Colonic mucosa (tissue), 4 donors: ENCODE measurements at places on chromosomes 6 and 20.

DNA sequence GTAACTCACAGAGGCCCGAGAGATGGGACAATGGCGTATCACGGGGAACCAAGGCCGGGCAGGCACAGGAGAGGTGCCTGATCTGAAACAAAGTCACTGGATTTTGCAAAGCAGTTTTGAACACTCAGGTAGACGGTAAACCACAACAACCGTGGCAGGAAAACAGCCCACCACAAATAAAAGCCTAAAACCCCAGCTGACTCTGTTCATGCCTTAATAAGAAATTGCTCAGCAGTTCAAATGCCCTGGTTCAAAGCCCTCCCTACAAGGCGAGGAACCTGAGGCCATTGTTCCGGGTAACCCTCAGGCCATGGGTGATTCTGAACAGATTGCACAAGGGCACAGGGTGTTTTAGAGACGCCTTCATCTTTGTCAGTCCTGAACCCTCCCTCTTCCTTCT lies 114.2 kb downstream of the MAP3K7 start:
- DNase-seq: no peak

DNA sequence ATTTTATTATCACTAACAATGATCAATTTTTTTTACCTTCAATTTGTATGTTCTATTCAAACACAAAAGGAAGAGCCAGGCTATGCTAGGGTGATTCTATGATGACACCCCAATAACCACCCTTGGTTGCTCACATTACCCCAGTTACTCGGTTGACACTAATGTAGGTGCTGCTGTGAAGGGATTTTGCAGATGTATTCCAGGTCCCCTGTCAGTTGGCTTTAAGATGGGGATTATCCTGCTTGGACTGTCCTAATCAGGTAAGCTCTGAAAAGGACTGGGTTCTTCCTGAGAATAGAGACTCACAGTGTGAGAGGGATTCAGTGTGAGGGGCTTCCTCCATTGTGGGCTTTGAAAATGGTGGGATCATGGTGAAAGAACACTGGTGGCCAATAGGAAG lies 11.9 kb downstream of the HLA-A start:
- no peak for DNase-seq

DNA sequence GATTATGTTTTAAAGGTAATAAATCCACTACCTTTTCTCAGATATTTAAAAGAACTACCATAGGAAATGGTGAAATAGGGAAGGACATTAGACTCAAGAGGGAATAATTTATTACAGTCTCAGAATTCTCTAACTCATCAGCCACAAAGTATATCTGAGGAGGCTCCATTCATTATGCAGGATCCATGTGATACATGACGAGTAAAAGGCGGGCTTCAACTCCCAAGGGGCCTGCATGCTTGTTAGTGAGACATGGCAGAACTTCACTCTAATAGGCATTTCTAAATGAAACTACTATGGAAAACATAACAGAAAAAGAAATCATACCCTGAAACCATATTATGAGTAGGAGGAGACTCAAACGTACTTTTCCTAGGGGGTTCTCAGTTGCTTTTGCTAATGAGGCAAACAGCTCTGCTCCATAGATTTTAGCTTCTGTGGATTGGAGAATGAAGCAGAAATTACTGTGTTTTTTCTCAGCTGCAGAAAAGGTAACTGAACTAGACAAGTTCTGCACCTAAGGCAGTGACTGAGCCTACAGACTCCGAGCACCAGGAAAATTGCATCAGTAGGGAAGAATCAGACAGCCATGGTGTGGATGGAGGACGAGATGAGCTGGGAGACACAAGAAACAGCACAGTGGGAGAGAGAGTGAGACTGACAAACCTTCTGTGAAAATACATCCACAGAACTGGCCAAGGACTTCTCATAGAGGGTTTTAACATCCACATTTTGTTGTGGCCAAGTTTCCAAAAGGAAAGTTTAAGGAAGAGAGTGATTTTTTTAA lies 254.6 kb upstream of the PRDM1 start:
- DNase-seq: no peak

DNA sequence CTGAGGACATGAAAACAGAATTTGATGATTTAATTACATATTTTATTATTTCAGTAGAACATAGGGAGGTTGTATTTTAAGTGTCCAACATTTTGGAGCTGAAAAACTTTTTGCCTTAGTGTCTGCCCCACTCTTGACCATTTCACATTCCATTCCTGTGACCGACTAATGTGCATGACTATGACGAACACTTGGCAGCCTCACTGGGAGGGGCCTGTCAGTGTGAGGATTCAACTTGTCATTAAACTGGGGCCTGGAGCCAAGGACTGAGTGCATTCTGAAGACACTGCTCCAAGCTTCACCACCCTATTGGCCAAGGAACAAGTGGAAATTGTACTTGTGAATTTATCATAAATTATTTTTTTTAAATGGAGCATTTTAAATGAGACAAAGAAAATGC lies 661.3 kb downstream of the BCKDHB start:
- peak; percentile 52 for DNase-seq

GRCh38 chr6:91442342-91442741 lies 855.5 kb upstream of the MAP3K7 start:
- DNase-seq: no peak

DNA sequence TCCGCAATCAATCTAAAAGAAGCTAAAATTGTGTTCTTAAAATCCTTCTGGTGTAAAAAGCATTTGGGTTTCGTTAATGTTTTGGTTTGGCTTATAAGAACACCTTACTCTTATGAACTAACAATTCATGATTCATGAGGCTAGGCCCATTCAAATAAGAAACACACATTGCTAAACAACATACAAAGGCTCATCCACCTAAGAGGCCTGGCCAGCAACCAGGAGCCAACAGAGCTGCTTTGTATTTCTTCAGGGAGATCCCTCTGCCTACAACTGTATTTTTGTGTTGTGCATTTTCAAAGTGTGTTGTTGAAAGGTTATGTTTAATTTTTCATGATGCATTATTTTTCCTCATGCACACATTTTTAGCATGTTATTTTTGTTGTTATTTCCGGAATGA lies 98.6 kb downstream of the PTPRK start:
- no peak for DNase-seq

DNA sequence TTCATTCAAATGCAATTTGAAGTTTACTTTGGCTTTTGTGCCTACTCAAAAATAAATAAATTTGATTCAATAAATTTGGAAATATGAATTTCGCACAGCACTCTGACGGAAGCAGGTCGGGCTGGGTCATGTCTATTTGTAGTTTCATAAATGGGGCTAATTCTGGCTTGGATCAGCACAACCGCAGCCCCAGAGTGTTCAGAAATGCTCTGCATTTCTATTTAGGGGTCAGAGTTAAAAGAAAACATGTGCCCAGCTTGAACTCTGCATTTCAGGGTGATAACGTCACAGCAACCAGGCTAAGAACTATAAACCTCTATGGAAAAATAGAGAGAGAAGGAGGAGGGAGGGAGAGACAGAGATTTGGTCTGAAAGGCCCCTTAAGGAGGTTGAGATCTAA lies 480.9 kb upstream of the NOX3 start:
- no peak for DNase-seq

- no peak for DNase-seq
Measured at GRCh38 chr6:81382852-81383251, 369.6 kb downstream of the TENT5A start.

DNA sequence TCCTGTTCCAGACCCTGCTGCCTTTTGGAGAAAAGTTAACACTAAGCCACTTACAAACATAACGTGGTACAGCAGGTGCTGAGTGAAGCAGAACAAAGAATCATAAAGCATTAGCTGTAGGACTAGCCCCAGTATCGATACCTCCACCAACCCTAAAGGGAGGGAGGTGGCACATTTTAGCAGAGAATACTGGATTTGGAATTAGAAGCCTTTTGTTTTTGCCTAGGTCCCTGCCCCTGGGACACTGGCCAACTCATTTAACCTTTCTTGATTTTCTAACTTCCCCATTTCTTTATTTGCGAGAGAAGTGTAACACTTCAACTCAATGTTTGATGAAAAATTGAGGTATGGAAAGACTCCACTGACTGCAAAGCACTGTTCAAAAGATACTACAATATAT lies 93.5 kb downstream of the B3GAT2 start:
- no peak for DNase-seq

DNA sequence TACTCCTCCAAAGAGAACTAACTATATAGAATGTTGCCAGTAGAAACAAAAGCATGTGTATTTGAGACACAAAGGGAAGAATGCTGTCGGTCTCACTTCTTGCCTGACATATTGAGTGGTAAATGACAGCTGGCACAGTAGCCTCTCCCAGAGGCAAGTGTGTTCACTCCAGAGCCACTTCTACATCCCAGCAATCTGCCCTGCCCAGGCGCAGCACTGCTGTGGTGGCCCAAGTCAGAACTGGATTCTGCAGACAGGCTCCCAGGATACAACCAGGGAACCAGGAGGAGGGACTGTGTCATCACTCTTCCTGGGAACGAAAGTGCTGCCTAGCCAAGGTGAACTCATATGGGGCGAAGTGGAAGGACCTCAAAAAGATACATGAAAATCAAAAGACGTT lies 103.2 kb upstream of the ARMC2 start:
- no peak for DNase-seq

GRCh38 chr6:63919556-63920110 lies 284.0 kb downstream of the PHF3 start:
- no peak for DNase-seq

DNA sequence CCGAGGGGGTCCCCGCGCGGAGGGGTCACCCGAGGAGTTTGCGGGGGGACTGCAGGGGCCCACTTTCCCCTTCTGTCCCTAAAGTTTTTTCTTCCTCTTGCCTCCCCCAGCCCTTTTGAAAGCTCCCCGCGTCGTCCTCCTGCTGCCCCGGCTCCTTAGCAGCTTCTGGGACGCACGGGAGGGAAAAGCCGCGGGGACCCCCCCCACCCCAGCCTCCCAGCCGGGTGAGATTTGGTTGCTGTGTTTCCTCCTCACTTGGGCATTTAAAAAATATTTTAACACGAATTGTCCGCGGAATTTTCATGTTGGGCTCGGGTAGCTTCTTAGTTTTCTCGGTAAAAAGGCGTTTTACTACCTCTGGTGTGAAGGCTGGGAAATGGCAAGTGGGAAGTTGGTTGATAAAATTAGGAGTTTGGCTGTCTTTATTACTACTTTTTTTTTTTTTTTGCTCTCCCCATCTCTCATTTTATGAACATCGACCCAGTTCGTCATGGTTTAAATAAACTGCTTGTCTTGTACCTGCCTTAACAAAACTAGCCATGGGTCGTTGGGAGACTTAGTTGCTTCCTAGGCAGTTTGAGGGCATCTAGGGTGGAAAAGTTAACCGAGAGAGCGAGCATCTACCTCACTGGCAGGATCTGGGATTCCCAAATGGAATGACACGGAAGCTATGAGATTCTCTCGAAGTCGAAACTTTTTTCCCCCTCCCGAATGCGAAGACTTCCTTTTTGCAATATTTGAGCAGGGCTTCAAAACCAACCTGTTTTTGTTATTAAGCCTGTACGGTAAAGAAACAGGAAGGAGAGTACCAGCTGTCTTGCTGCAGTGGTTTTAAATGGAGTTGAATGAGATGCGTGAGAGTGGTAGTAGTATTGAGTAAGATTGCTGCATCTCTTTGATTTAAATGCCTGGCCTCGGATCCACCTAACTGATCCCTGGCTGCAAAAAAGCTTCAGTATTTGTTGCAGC lies 868 bp downstream of the NCOA3 start:
- peak; percentile 50 for DNase-seq

DNA sequence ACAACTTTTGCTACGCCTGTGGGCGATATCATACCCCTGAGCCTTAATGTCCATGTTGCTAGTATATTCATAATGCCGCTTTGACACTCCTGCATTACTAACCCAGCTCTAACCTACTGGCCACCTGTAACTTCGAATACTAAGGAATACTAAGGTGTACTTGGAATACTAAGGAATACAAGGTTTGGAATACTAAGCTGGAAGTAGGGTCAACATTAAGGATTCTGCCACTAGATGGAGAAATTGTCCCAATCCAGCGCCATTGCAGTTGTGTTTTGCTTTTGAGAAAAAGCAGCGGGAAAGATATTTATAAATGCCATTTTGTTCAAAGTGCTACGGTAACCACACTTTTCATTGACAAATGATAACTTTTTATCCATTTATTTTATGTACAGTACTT lies 10.7 kb downstream of the TBXT start:
- DNase-seq: no peak

DNA sequence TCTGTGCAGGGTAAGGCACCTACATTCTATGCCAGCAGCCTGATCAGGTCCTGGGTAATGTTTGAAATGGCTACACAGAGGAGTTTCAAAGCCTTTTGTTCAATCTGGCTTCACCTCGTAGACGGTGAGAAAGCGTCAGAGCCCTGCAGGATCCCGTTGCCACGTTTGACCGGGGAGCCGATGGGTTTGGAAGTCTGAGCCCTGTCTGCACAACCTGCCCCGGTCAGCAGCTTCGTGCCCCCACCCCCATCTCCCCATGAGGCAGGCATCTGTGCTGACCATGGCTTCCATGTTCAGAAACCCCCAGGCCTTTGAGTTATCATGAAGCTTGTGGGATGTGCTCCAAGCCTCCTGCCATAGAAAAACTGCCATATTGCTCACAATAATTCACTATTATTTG lies 63.9 kb downstream of the PTPN1 start:
- DNase-seq: no peak

- DNase-seq: no peak
Measured at GRCh38 chr20:53664121-53664520, 70.5 kb upstream of the ZNF217 start.

DNA sequence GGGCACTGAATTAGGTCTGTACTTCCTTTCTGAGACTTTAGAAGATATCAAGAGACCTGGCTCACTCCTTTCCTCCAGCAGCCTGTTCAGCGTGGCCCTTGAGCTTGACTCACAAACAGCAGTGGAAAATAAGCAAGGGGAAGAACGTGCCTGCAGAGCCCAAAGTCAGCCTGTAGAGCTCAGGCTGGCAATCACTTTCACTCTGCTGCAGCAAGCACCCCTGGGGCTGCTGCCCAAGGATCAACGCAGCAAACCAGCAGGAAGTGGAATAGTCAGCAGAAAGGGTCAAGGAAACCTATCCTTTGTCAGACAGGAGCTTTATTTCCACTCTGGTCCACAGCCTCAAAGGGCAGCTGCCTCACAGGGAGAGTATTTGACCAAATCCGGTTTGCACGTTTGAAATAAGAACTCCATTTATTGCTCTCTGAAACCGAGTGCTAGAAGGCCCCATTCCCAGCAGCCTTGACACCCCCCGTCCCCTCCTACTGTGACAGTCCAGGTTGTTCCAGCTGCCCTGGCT lies 77.4 kb downstream of the PRDM1 start:
- peak; percentile 27 for DNase-seq

GRCh38 chr6:143959927-143960326 lies 48.1 kb downstream of the PLAGL1 start:
- DNase-seq: no peak

GRCh38 chr6:17910189-17910588 lies 77.2 kb downstream of the KIF13A start:
- DNase-seq: no peak

DNA sequence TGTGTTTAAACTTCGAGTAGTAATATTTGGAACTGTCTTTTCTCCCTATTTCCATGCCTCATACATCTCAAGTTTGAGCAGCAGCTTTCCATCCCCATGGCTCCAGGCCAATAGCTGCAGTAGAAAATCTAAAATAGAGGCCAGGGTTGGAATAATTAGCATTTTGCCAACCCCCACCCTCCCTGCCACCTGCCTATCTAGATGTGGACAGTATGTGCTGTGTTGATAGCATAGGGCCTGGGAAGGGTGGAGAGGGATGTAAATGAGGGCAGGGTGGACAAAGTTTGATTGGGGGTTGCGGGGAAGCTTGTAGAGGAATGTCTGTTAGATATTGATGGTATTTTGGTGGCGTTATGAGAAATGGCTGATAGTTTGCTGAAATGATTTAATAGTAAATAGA lies 5.6 kb downstream of the TOP1 start:
- DNase-seq: no peak

GRCh38 chr20:483815-484644 lies 21.7 kb upstream of the TBC1D20 start:
- no peak for DNase-seq
